ENCODE measurements at places on chromosomes 13 and 19.

- DNase-seq = no peak
Observed at GRCh38 chr19:36577271-36577996, 4.3 kb upstream of the ZNF529 start.

GRCh38 chr13:114067886-114068651 lies 64.4 kb downstream of the RASA3 start:
- DNase-seq = no peak

- DNase-seq = no peak
Observed at GRCh38 chr19:48724796-48725753, 5.5 kb upstream of the MAMSTR start.

GRCh38 chr19:58558066-58558622 lies at the start of gene UBE2M:
Gene UBE2M (minus strand): TSS chr19:58558611. CDS start chr19:58558381, 230 bp downstream.
- DNase-seq = no peak

GRCh38 chr19:31249217-31249616 lies 100.0 kb downstream of the TSHZ3 start:
- DNase-seq = no peak

GRCh38 chr19:19502808-19503602 lies 12.3 kb downstream of the TSSK6 start:
- no peak for DNase-seq

DNA sequence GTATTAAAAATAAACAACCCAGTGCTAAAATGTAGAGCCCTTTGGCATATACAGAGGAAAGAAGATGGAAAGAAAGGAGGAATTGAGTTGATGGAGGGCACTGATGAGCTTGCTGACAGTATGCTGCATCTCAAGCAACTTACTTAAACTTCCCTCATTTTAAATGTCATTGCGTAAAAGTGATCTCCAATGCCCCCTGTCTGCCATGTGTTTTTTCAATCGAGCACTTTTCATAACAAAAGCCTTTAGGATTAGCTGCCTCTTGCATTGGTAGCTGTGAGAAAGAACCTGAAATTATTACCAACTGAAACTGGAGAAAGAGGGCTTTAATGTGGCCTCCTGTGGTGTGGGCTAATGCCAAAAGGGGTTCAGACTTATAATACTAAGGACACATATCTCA lies 541.6 kb downstream of the SUCLA2 start:
- DNase-seq = no peak

DNA sequence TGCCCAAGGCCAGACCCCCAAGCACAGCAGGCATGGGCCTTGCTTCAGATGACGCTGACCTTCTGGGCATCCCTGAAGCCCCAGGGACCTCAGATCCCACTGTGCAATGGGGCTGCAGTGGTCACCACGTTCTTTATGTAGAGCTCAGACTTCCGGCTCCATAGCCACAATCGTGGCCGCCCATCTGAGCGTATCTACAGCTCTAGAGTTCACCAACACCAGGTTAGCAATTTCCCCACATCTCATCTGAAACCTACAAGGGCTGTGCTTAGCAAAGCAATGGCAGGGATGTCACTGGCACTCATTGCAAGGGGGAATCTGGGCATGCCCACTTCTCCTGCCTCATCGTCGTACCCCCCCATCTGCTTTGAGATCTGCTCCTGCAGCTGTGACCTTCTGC lies 384.4 kb upstream of the TSHZ3 start:
- DNase-seq = no peak

DNA sequence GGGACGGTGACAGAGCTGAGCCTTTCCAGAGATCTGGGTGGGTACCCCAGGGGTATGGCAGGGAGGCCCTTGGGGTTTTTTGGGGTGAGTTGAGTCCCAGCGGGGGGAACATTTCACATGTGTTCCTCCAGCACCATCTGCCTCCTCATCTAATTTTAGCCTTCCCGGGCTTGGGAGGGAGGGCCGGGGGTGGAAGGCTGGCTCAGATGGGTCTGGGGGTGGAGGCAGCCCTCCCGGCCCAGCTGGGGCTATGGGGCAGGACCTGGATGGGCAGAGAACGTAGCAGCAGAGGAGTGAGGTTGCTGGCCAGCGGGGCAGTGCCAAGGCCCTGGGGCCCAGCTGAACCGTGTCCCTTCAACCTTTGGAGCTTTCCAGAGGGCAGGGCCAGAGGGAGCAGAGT lies 23.5 kb downstream of the ADGRL1 start:
- DNase-seq = no peak

GRCh38 chr19:2726904-2727639 lies 5.9 kb upstream of the DIRAS1 start:
- no peak for DNase-seq

DNA sequence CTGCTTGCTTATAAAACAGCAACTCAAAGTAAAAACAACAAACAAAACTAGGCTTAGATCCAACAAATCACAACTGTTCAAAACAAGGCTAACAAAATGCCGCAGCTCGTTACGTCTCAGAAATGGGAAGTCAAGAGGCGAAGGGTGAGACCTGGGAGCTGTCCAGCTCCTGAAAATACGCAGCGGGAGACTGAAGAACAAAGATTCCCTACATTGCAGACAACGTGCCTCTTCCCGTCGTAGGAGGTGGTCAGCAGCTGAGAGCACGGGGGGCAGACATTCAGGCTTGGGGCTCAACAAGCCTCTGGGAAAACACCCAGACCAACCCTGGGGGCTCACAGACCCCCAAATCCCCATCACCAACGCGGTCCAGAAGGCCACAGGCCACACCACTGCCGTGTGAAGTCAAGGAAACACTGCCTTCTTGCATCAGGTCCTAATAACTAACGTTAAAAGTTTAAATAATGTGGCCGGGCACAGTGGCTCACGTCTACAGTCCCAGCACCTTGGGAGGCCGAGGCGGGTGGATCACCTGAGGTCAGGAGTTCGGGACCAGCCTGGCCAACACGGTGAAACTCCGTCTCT lies 13.5 kb downstream of the PLPP2 start:
- no peak for DNase-seq

DNA sequence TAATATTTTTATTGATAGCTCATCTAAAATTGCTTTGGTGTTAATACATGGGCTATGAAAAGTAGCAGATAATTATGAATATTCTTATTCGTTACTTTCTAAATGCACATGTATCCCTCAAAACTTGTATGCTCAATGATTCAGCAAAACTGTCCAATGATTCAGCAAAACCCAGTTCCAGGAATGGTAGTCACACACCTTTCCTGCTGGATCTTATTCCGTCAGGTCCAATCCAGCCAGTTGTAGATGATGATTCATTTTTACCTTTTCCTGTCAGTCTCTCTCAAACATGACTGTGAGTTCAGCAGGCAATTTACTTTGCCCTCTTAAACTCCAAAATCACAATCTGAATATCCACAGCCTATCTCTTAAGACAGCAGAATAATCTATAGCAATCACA lies 1082.6 kb downstream of the EFNB2 start:
- DNase-seq = no peak

DNA sequence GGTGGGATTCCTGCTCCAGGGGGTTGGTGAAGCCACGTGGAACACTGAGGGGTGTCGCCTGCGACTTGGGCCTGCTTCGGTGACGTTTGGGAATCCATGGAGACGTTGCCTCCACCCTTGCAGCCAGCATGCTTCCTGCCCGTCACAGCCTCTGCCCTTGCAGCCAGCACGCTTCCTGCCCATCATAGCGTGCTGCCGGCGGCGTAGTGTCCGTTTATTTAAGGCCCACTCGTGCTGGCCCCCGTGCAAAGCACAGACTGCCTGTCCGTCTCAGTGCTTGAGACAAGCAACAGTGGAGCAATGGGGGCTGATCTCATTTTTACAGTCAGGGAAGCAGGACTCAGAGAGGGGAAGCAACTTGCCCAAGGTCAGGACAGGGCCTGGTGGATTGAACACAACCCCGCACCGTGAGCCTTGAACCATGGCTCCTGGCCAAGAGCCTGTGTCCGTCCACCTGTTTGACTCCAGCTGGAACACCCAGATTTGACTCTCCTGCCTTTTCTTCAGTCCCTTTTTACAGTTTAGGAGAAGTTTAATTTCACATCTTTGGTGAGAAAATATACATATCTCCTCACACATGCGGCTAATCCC lies 149.6 kb downstream of the TEX29 start:
- DNase-seq = no peak
